DMS79 treated with DMSO at 0.1 percent for 48 hours (cell line): ENCODE measurements at places on chromosomes 12 and 14.

DNA sequence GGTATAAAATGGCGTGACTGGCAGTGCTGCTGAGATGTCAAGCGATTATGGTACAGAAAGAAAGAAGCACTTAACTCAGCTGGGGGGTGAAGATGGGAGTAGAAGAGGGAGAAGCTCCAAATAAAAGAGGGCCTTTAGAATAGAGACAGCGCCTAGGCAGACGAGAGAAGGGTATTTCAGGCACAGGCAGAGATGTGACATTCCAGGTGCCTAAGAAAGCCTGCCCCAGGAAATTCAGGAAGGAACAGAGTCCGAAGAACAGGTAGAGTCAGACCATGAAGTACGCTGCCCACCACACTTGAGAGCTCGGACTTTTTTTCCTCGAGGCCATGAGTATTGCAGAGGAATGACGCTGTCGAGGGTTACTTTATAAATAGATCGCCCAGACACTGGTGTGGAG is 170.9 kb upstream of the ATF7IP start:
- DNase-seq = no peak

- DNase-seq = no peak
Observed at GRCh38 chr14:43204816-43205215, 1302.3 kb downstream of the FSCB start.

DNA sequence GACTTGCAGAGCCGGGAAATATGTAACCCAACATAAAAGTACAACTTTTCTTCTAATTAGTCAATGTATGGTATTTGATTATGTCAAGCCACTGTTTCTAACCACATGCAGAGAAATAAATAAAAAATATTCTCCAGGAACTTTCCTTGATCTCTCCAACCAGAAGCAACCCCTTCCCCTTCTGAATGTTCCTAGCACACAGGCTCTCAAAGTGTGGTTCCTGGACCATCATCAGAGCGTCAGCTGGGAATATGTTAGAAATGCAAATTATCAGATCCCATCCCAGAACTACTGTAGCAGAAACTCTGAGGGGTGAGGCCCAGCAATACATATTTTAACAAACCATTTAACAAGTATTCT is 21.0 kb upstream of the ITPR2 start:
- DNase-seq = peak; percentile 76

GRCh38 chr12:77102691-77103090 is 37.3 kb upstream of the E2F7 start:
- no peak for DNase-seq

- DNase-seq = no peak
Observed at GRCh38 chr12:4274396-4275015, 944 bp downstream of the CCND2 start.

- DNase-seq = peak; percentile 74
Observed at GRCh38 chr12:122123051-122123760, 44.6 kb downstream of the MLXIP start.

- DNase-seq = no peak
Observed at GRCh38 chr14:35418093-35418492, 13.5 kb upstream of the NFKBIA start.

GRCh38 chr12:57717131-57717530 is 21.4 kb downstream of the AGAP2 start:
- DNase-seq = no peak
